ENCODE measurements at places on chromosomes 4 and X.

GRCh38 chr4:143538979-143539669 lies 25.6 kb downstream of the SMARCA5 start:
- DNase-seq: peak; percentile 32

GRCh38 chr4:83150653-83151330 lies 36.3 kb upstream of the PLAC8 start:
- DNase-seq: no peak

DNA sequence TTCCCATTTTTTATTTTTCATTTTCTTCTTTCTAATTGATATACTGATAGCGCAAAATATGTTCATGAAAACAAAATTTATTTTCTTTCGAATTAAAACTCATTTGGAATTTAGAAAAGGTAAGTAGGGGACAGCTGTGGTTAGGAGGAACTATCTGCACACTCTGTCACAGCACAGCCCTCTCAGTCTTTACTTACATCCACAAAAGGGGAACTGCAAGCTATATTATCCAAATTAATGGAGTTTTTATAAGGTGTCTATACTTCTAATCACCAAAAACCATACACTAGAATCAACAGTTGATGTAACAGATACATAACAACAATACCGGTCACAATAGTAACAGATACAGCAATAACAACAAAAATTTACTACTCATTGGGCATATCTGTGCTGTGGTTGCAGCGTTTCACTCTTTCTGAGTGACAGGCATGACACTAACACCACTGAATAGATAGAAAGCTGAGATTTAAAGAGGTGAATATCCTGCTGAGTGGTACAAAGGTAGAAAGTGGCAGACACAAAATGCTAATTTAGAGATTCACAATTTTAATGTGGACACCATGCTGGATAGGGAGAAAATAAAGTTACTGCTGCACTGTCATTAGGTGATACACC lies 160.7 kb downstream of the PPP3CA start:
- no peak for DNase-seq

DNA sequence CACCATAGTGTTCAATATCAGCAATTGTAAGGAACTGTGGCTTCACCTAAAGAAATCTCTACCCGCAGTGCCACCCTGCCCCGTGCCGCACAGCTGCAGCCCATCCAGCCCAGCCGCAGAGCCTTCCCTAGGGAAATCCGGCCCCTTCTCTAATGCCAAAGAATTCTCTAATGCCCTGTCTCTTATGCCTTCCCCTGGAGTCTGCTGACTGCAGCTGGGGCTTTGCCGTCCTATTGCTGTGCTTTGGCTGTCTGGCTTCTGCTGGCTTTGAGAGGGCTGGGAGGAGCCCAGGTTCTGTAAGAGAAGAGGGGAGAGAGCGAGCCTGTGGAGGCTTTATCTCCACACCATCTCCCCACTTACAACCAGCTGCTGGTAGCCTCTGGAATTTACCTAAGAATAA lies 85.9 kb upstream of the HELT start:
- no peak for DNase-seq

DNA sequence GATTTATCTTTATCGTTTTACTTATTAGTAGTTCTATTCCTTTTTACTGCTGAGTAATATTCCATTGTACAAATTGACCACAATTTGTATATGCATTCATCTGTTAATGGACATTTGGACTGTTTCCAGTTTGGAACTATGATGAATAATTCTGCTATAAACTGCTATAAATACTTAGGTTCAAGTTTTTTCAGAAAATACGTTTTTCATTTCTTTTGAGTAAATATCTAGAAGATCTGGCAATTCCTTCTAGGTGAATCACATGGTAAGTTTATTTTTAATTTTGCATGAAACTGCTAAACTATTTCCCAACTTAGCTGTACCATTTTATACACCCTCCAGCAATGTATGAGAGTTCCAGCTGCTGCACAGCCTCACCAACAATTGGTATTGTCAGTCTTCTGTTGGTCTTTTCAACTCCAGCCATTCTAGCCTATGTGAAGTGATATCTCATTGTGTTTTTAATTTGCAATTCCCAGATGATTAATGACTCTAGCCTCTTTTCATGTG lies 22.2 kb downstream of the LIN54 start:
- no peak for DNase-seq

DNA sequence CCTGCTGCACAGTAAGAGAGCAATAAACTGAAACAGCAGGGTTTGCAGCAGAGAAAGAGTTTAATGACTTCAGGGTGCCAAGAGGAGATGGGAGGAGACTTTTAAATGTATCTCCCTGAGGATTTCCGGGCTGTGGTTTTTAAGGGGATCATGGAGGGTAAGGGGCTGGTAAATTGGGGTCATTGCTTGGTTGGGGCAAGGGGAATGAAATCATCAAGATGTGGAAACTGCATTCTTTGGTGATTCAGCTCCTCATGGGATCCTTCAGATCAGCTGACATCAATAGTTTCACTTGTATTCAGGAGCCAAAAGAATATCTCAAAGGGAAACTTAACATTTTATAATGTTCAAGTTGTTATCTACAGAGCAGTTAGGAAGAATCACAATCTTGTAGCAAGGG lies 174.3 kb upstream of the ANXA10 start:
- DNase-seq: no peak

DNA sequence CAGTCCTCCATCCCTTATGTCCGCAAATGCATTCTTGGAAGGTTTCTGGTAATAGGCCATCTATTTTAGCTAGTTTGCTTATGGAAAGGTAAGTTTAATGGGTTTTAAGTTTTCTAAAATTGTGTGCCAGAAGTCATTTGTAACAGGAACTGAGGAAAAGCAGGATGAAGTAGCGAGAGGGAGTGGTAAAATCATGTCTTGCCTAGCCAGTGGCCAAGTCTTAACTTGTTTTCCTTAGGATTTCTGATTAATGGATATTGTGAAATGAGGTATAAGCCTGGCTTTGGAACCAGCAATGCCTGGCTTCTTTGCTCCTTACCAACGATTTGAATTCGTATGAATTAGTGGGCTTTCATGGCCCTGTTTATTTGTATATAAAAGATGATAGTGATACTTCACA lies 7.3 kb downstream of the SEC24B start:
- no peak for DNase-seq

DNA sequence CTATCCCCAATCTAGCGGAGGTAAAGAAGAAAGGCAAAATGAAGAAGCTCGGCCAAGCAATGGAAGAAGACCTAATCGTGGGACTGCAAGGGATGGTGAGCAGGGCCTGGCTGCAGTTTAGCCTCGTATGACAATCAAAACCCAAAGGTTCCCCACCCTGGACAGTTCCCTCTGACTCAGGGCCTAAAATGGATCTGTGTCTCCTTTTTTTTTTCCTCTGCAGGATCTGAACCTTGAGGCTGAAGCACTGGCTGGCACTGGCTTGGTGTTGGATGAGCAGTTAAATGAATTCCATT lies 986 bp downstream of the HDAC6 start:
- no peak for DNase-seq

DNA sequence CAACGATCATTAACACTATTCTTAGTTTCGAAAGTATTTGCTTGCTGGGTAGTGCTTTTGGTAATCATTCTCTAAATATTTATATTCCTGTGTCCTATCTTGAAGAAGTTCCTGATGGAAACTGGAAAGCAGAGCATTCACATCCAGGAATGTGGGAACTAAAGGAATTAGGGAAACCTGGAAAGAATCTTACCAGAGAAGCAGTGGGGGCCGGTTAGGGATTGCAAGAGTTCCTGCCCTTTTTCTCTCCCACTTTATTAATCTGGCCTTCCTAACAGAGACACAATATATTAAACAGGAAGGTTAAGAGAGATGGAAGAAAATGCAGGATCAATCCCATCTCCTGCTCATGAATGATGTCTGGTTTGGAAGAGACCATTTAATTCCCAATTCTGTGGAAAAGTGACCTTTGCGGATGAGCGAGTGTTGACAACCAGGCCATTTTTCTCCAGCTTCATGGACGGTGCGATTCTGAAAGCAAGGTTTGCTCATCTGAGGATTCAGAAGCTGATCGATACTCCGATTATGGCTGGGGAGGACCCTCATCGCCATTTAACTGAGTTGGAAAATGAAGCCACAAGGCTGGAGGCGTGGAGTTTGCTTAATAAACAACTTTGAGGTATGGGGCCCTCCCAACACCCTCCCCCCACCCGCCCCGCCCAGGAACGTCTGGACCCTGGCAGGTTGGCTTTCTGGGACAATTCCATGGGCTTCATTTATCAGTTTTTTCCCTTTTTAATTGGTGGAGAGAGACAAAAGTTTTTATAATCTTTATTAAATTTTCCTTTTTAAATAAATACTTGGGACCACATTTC lies 52.3 kb downstream of the C4orf51 start:
- DNase-seq: peak; percentile 5

DNA sequence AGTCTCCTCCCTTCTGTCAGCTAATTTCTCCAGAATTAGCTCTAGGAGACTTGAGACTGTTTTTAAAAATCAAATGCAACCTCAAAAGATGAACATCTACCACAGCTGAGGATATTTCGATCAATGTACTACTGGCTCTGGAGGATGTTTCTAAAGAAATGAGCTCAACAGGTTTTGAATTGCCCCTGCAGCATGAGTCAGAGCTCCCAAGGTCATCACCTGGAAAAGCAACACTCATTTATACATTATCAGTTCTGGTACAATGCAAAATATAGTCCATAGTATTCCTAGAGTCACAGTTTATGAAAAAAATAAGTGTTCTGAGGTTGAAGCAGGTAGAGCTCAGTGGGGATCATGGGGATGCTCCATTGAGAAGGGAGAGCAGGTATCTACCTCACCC lies 50.8 kb upstream of the MCF2 start:
- DNase-seq: no peak

DNA sequence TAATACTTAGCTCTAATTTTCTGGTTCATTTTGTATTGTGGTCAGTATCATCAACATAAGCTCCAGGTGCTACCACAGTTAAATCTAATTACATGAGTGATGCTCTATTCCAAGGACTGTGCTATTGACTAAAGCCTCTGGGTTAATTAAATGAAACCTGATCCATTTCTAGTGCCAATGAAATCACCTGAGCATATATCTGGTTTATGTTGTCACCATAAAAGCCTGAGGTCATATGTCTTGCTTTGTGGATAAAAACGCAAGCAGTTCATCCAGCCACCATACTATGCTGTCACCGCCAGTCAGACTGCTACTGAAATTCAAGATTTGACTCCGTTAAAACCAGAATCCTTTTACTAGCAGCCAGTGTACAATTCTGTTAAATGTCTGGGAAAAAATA lies 64.2 kb upstream of the ZNF518B start:
- DNase-seq: no peak

DNA sequence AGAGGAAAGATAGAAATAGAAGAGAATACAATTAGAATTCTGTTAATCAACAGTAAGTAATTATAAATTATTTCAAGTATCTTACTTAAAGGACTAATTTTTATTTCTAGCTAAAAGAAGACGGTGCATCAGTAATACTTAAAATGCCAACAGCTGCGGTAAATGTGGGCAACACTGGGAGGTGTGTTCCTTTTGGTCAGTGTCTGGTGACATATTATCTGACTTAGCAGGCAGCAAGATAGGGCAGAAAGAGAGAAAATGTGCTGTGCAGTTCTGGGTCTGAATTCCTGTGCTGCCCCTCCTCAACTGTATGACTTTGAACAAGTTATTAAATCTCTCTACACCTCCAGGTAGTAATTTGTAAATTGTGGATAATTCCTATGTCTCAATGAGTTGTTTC lies 120.6 kb downstream of the ZNF827 start:
- no peak for DNase-seq

- DNase-seq: no peak
These were observed 42.5 kb downstream of the DTHD1 start for GRCh38 chr4:36323816-36324419.

DNA sequence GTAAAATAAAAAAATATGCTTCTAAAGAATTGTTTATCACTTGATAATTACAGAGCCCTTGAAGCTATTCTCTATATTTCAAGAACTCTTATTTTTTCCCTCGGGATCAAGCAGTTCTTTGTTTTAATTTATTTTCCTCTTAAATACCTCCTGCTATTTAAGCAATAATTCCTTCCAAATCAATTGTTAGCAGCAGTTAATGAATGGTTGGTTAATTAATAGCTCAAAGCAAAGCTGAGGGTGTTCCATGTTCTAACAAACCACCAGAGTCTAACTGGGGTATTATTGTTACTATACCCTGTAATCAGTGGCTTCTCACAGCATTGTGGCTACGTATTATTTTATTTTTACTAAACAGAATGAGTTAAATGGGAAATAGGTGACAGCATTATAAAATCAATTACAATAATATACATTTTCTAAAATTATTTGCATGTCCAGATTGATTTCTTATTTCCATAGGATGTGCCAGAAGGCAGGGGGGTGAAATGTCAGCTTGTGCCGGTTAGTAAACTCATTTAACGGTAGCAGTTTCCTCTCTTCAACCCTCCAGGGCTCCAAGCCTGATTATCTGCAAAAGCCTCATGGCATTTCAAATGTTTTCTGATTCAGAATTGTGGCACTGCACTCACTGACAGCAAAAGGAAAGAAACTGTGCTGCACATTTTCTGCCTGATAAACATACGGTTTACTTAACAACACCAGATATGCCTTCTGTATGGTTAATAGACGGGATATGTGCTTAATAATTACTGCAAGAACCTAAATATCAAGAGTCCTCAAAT lies 286.9 kb upstream of the EMCN start:
- no peak for DNase-seq

DNA sequence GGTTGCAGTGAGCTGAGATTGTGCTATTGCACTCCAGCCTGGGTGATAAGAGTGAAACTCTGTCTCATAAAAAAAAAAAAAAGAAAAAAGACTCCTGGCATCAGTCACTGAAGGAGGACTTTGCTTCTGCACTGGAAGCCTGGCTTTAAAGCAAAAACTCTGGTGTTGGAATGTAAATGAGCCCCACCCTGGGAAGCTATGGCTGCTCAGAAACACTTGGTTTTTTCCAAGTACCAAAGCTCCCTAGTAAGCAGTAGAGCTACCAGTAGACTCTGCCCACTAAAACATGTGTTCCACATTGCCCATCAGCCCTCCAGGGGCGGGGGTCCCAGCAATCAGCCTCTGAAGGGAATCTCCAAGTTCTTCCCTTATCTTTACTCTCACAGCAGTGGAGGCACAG lies 154.4 kb downstream of the SHROOM3 start:
- no peak for DNase-seq

- DNase-seq: peak; percentile 51
These were observed 12.7 kb downstream of the GAB3 start for GRCh38 chrX:154738011-154738738.

- no peak for DNase-seq
These were observed 27.3 kb upstream of the SORBS2 start for GRCh38 chr4:185839194-185839712.

Measured in CD4-positive, alpha-beta T cell (primary cell).